ENCODE measurements at places on chromosomes 6 and 20. TPM values are rescaled to one million over a fixed set of nuclear protein-coding genes. Genes with fewer than 3 reads are reported as not detected.

DNA sequence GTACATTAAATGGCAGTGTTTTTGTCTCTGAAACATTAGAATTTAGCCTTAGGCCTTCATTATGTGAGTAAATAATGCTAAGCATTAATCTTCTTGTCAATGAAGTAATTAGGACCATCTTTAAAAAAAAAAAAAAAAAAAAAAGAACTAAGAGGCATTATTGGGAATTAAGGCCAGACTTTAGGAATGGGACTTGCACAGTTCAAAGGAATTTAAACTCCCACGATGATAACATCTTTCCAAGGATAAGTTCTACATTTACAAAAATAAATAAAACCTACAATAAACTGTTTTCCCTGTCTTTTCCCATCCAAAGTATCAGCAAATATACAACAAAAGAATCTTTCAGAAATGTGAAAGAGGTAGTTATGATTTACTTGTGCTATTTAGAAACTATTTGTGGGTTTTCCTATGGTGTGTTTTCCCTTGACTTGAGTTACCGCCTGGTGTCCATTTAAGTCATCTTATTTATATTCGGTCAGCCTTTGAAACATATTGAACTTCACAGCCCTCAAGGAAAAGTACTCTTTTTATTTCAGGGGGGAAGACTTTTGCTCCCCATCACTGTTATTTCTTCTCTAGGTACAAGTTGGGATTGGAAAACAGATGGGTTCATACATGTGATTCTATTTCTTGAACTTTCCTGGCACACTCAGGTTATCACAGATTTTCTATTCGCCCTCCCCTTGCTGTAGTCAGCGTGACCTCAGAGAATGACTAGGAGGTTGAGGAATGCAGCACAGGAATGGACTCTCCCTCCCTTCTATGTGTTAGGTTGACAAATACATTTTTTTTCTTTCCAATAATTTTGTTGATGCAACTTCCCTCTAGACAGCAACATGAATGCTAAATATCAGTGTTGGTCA is 13.6 kb downstream of the STMND1 start:
- peak; percentile 72 for DNase-seq

DNA sequence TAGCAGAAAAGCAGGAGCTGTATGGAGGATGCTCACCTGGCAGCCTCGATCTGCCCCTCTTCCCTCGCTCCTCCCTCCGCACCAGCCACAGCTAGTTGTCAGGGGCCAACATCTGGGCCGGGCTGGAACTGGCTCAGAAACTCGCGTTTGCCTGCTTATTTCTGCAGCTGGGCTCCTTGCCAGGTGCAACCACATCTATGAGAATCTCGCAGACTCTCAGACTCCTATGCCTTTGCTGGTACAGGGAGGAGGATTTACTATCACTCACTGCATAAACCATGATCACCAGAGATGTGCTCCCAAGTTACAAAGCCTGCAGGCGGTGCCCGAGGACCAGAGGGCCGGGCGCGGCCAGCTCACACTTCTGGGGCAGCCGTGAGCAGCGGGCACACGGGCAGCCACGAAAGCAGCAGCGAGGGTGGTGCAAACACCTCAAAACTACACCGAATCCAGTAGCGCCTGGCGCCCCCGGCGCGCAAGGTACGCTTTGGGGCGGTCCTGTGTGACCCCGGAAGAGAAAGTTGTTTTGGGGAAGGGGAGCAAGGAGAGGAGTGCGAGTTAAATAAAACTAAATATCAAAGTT is 577 bp upstream of the LRRC1 start:
- DNase-seq: peak; percentile 70

GRCh38 chr6:82006027-82006738 is 241.4 kb downstream of the IBTK start:
- DNase-seq: peak; percentile 44

- DNase-seq: no peak
Observed at GRCh38 chr20:13101706-13102105, 92.9 kb downstream of the SPTLC3 start.

GRCh38 chr20:50532221-50532620 is 22.0 kb downstream of the PTPN1 start:
- DNase-seq: no peak

GRCh38 chr20:41005361-41005729 is 23.3 kb upstream of the TOP1 start:
- peak; percentile 85 for DNase-seq

DNA sequence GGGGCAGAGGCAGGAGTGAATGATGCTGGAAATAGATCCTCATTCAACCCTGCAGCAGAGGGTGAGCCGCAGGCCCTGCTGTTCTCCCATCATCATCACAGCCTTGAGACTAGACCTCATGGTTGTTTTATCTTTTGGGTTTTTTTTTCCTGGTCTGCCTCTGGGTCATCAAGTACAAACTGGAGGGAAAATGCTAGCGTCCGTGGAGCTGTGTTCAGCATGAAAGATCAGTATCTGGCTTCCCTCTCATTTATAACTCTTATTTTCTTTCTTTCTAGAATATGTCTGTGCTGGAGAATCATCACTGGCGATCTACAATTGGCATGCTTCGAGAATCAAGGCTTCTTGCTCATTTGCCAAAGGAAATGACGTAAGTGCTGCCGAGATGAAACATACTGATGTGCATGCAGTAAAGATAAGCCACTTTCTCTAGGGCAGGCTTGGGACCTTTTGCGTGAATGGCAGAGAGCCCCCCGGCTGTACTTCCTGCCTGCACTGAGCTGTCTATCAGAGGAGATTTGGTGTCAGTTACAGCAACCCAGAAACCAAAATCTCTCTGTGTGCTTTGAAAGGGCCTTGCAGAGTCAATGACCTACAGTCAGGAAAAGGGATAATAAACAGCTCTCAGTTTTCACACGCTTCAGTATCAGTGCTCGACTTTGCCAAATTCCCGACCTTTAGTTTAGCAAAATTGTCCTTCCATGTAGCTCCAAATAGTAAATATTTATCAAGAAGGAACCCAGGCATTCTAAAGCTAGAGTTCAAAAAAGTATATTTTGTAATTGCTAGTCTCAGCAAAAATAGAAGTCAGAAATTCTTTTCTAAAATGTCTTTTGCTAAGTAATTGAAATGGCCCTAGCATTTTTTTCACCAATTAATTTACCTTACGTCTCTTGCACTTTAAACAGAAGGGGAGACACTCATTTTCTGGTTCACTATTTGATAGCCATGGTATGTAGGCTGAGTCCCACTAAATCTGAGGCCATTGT is 76.3 kb downstream of the MTFR2 start:
- no peak for DNase-seq

- no peak for DNase-seq
Observed at GRCh38 chr20:45918182-45918737, 6.3 kb upstream of the PLTP start.

DNA sequence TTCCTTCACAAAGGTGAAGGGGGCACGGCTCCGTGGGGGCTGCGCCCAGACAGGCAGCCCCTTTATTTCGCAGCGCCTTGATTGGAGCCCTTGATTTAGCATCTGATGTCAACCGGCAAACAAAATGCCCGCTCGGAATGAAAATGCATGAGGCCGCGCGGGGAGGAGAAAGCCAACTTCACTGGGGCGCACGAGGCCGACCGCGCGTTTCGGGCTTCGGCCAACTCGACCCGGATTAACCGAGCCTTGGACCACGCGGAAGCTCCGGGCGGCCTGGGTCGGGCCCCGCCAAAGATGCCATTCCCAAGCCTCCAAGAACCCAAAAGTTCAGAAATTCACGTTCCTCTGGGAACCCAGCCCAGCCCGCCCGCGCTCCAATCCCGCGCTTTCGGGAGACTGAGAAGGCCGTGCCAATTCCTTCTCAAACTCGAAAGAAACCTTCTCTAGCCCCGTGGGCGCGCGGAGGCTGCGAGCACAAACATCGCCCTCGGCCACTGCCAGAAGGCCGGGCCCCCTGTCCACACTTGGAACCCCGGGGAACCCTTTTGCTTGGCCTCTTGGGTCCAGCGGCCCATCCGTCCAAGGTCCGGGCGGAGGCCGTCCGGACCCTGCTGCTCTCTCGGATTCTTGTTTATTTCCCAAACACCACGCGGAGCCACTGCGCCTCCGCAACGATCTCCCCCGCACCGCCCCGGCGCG is 879 bp upstream of the INSM1 start:
- DNase-seq: peak; percentile 31

DNA sequence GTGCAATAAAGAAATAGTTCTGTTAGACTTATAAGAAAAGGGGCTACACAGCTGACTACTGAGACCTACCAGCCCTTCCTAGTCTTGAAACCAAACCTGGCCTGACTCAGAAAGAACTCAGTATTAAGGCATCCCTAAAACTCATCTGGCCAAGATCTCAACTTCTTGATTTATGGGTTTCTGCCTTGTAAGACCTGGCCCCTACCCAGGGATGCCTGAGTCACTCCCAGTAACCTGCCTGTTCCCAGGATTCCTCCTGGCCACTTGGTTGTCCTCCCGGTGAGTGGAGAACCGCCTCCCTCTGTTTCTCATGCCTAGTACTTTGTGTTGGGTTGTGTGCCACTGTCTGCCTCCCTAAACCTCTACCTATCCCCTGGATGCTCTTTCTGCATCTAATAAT is 189.4 kb upstream of the PREP start:
- peak; percentile 88 for DNase-seq

CDSN gene
- polyA plus RNA-seq: not detected

WFDC10B gene
- not detected for polyA plus RNA-seq

BHLHE23 gene
- not detected for polyA plus RNA-seq

CEP43 gene
- polyA plus RNA-seq: 12.1 TPM

ARMH2 gene
- polyA plus RNA-seq: not detected

CTCFL gene
- polyA plus RNA-seq: 0.03 TPM

GNRH2 gene
- polyA plus RNA-seq: 0.12 TPM

L3MBTL3 gene
- 3.0 TPM for polyA plus RNA-seq

All from A549 (cell line).